ENCODE measurements at places on chromosomes 5 and 9.

- no peak for DNase-seq
Measured at GRCh38 chr9:19663570-19663969, 125.3 kb downstream of the SLC24A2 start.

DNA sequence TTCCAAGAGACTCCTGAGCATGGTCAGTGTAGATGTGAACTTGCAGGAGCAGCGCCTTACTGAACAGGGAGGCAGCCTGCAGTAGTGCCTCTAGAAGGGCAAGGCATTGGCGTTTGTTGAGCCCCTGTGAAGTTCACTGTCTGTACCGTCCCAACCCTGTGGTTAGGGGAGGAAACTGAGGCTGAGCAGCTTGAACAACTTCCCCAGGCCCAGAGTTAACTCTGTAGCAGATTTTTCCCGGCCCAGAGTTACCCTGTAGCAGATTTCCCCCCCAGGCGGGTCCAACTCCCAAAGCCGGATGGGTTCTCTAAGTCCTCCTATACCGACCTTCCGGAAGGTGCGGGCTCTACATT is 9.6 kb downstream of the LMX1B start:
- DNase-seq, result no peak

DNA sequence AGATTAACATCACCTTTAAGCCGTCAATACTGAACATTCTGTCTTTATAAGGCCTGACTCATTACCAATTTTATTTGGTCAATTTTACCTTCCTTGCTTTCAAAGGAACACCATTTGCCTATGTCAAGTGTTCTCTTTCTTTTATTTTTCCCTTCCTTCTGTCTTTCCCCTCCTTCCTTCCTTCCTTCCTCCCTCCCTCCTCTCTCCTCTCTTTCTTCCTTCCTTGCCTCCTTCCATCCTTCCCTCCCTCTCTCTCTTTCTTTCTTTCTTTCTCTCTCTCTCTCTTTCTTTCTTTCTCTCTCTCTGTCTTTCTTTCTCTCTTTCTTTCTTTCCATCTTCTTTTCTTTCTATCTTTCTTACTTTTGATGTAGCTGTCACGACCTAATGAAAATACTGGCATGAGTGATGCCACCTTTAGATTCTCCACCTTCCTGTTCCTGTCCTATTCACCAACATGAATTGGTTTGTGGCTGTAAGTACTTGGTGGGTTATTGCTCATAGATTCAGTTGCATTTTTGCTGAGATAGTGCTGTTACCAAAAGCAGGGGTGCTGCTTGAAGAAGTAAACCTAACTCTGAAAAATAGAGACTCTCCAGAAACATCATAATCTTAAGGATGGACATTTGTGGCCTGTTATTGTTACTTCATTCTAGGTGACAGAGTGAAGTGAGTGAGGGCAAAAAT is 33.8 kb downstream of the DOCK8 start:
- no peak for DNase-seq

DNA sequence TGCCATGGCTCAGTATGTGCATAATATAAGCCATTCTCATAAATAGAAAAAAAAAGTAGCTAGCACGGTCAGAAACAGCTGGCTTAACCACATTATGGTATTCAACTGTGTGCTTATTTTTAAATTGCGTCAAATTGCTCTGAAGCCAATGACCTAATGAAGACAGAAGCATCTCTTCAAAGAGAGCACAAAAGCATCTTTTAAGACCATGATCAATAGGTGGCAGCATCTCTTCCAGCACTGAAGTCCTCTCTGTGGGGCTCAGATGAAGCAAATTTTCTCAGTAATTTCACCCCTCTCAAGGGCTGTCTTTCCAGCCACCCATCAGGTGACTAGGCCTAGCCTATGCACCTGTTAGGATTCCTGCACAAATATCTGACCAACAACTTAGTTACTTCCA is 251.4 kb downstream of the GLIS3 start:
- peak; percentile 33 for DNase-seq

GRCh38 chr9:104746798-104747197 is 685 bp upstream of the NIPSNAP3A start:
- no peak for DNase-seq

DNA sequence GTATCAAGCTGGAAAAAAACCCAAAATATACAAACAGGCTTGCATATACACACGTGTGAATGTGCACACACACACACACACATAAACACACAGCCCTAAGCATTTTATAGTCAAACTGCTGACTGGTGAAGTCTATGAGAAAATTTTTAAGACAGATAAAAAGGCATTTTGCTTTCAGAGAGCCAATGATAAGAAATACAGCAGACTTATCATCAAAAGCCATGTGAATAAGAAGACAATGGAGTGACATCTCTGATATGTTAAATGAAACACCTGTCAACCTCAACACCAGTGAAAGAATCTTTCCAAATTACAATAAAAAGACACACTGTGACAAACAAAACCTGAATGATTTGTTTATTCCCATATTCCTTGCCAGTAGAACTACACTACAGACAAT is 233.3 kb downstream of the CDH9 start:
- no peak for DNase-seq

DNA sequence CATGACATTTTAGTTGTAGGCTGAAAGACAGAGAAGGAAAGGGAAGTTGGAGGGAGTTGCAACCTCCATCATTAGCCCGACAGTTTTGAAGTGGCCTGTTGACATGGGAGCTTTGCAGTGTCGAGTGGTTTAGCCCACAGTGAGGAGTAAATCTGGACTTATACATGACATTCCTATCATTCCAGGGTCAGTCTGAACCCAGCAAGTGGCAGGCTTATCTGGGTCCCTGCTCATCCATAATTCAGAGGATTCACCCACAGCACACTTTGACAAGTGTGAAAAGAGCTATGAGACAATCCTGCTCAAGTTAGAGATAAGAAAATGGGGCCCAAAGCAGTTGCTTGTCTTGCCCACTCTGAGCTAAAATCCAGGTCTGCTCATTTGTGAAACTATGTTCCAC is 8.4 kb upstream of the TNC start:
- DNase-seq, result no peak

DNA sequence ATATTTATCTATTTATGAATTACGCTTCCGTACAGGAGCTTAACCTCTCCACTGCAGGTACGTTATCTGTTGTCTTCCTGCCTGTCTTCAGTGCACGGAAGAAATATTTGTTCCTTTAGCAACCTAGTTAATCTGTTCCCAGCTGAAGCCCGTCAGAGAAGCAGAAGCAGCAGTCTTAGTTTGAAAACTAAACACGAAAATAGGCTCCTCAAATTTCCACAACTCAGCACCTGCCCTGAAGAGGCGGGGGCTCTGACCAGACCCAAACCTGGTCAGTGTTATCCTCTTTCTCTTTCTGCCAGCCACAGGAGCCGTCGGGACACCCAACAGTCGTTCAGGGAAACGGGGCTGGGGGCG is 462 bp downstream of the NUDCD2 start:
- no peak for DNase-seq

DNA sequence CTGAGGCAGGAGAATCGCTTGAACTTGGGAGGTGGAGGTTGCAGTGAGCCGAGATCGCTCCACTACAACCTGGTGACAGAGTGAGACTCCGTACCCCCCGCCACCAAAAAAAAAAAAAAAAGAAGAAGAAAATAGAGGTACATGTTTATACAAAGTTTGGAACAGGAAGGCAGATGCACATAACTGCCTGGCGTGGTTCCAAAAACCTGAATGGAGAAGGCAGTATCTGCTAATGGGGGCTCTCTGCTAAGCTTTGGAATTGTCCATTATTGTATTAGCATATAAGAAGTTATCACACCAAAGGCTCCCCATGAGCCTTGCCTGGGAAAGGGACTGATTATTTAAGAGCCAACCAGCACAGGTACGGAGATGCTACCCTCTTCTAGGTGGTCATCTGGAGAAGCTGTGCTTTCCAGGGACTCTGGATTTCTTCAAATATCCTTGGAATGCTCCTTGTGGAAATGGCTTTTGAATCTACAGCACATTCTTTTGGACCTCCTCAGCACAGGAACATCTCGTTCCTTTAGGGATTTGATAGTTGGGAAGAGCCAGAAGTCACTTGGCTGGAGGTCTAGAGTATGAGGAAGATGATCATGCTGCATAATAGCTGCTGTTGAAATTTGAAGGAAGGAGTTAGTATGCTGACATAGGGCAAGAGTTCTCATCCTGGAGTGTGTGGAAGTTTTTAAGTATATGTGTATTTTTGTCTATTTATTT is 42.5 kb upstream of the ABCA1 start:
- DNase-seq, result peak; percentile 53

DNA sequence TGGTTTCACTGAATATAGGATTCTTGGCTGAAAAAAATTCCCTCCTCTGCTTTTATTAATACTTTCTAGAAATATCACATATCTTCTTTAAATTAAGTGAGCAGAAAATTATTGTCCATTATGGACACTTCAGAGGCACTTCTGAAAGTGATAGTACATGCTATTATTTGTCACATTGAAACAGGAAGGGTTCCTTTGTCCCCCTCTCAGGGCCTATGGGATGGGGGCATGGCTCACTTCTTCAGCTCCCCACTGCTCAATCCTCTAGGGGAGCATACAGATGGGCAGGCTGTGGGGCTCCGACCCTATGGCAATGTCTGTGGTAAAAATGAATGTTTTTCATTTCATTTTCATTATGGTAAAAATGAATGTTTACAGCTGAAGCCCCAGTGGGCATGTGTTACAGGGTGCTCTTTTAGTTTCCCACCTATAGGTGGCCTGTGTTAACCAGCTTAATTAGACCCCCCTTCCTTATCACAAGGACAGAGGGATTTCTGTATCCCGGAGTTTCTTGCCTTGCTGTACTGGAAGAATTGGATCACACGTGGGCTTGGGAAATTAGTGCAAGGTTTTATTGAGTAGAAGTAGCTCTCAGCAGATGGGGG is 1225.2 kb downstream of the PTPRD start:
- no peak for DNase-seq

DNA sequence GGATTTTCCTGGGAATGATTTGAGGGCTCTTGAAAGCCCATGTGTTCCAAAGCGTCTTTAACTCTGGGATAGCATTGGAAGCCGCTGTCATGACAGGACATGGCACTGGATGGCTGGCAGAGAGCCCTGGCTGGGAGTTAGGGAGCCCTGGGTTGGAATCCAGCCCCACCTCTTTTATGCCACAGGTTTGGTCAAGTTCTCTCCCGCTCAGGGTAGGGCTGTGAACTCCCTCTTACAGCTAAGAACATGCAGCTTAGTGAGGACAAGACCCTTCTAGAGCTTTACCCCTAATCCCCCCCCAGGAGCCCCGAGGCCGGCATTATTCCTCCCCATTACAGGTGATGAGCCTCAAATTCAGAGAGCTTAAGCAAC is 37.2 kb downstream of the OLFML2A start:
- DNase-seq, result no peak

- no peak for DNase-seq
Measured at GRCh38 chr5:62575489-62575888, 3.1 kb upstream of the LRRC70 start.

DNA sequence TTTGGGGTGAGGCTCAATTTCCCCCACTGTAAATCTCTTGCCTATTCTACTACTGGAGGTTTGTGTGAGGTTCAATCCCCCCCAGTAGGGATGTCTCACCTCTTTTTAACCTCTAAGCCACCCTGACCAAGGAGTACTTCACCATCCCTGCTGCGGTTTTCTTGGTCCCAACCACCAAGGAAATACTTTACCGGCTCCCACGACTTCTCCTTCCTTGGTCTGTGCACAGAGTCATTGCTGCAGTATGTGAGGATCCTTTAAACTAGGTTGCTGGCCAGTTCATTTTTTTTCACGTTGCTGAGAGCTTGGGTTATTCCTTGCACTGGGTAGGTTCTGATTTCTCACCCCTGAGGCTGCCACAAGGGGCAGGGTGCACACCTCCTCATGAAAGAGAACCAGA is 22.5 kb upstream of the HMGCS1 start:
- no peak for DNase-seq

- DNase-seq, result peak; percentile 99
Measured at GRCh38 chr9:129835128-129835859, at the start of the genes C9orf78 and USP20. Gene C9orf78, minus strand, starts transcription at chr9:129835275. Its CDS starts 54 bp downstream, at chr9:129835221. Gene USP20, plus strand, starts transcription at chr9:129835458. Its CDS starts 17,098 bp downstream, at chr9:129852556.

- no peak for DNase-seq
Measured at GRCh38 chr9:86649913-86650312, 295.7 kb upstream of the TUT7 start.

- DNase-seq, result no peak
Measured at GRCh38 chr5:143254819-143255218, 148.7 kb downstream of the NR3C1 start.

- no peak for DNase-seq
Measured at GRCh38 chr5:123875561-123876275, 363.7 kb downstream of the CSNK1G3 start.

GRCh38 chr9:91312717-91313325 is 48.9 kb downstream of the AUH start:
- no peak for DNase-seq

DNA sequence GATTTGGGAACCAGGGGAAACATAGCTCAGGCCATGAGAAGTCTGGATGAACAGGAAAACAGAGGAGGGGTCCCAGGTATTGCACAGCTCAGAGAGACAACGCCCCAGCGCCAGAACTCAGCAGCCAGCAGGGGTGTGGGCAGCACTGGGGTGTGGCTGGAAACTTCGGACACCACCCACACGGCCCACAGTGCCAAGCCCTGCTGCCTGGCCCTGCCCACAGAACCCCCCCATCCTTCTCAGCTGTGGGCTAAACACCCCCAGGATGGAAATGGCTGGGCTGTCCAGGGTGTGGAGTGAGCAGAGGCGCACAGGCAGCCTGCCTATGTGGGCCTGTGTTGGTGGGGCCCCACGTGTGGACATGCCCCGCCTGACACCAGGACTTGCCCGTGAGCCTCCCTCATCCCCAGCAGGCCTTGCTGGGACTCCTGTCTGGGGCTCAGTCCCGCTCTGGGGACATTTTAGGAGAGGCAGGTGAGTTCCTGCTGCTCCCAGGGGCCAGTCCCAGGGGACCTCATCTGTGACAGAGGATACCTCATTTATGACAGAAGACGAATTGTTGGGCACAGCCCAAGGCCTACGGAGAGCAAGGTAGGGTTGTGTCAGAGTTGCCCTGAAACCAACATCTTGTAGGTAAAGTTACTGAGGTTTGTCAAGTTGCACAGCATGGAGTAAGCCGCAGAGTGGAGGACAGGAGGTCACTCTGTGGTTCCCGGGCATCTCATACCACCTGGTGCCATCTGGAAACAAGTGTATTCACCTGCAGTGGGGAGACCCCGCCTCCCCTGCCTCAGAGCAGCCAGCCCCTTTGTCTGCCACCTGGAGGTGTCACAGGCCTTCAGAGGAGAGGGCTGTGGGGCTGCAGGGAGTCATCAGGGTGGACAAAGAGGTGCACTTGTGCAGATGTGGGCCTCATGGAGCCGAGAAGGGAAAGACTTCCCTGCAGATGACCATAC is 183.2 kb downstream of the AUH start:
- no peak for DNase-seq

- no peak for DNase-seq
Measured at GRCh38 chr9:81724242-81724889, 35.0 kb upstream of the TLE1 start.

GRCh38 chr5:115324021-115324420 is 27.6 kb upstream of the CCDC112 start:
- no peak for DNase-seq

- DNase-seq, result no peak
Measured at GRCh38 chr5:176132471-176133288, 105.5 kb upstream of the SIMC1 start.
